ENCODE measurements at places on chromosomes 16 and 17.

DNA sequence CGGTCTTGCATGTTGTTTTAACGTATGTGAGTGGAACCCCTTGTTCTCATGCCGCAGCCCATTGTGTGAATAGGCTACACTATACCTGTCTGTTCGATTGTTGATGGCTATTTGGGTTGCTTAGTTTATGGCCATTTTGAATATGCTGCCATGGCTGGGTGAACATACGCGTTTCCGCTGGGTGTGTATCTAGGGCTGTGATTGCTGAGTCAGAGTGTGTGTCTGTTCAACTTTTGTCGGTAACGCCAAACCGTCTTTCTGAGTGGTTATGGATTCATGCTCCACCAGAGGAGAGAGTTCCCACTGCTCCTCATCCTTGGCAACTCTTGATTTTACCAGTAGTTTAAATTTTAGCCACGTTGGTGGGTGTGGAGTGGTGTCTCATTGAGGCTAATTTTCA is 77.0 kb downstream of the METRNL start:
- DNase-seq: no peak

DNA sequence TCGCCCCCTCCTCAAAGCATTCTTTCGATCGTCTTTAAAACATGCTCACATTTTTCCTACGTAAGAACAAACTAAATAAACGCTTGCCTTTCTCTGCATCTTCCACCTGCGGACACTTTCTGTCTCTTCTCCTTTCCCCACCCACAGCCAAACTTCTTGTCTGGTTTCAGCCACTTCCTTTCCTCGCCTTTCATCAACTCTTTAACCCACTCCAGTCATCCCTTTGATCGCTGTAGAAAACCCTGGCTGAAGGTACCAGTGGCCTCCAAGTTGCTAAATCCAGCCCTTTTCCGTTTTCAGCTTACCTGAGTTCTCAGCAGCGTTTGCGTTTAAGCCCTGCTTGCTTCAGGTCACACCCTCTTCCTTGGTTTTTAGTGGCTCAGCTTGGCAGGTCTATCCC is 483 bp downstream of the RPA1 start:
- peak; percentile 11 for DNase-seq

GRCh38 chr17:29256735-29257466 is 10.2 kb downstream of the CRYBA1 start:
- DNase-seq: peak; percentile 45

- no peak for DNase-seq
Measured at GRCh38 chr16:84443166-84443802, 61.2 kb downstream of the MEAK7 start.

- no peak for DNase-seq
Measured at GRCh38 chr16:71216714-71217113, 13.8 kb downstream of the HYDIN start.

GRCh38 chr17:82843904-82844680 is 4.3 kb upstream of the ZNF750 start:
- DNase-seq: no peak

DNA sequence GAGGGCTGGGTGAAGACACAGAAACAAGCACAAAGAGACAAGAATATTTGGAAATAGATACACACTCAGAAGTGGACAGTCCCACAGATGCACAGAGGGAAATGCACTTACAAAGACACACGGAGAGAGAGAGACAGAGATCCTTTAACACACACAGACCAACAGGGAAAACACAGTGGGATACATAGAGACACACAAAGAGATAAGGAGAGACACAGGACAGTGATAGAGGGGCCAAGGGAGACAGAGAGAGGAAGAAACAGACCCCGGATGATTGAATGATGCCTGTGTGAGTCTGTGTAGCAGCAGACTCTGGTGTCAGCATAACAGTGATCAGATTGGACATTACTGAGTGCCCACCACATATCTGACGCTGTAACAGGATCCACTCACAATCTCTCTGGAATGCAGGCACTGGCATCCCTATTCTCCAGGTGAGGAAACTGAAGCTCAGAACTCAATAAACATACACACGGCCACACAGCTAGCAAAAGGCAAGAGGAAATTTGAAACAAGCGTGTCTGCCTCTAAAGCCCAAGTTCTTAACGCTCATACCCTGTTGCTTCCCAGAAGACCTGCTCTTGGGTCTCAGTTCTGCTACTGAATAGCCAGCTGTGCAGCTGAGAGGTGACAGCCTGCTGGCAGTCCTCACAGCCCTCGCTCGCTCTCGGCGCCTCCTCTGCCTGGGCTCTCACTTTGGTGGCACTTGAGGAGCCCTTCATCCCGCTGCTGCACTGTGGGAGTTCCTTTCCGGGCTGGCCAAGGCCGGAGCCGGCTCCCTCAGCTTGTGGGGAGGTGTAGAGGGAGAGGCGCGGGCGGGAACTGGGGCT is 186.3 kb upstream of the NLRP1 start:
- DNase-seq: no peak

DNA sequence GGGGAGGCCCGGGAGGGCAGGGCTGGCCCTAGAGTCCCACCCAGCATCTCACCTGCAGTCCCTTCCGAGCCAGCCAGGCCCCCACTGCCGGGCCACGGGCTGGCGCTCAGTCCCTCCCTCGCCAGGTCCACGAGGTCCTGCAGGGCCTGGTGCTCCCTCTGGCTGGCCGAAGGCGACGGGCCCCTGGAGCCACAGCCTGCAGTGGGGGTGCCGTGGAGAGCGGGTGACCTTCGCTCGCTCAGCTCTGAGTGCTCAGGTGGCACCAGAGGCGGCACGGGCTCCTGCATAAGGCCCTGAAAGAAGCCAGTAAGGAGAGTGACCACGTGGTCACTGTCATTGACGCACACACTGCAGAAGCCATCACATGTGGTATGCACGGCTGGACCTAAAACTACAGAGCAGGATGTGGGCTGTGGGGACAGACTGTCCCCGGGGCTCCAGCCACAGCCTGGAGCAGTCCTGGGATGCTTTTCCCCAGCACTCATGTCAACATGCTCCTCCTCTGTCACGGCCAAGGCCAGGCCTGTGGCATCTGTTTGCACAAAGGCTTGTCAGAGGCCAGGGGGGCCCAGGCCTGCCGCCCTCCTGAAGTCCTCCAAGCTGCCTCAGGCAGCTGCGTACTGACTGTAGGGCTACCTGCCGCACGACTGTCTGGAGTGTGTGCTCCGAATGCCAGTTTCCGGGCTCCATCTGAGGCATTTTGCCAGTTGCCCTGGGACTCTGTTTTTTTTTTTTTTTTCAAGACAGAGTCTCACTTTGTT is 15.1 kb downstream of the SLX4 start:
- DNase-seq: no peak

- DNase-seq: no peak
Measured at GRCh38 chr16:23848958-23849357, 13.2 kb downstream of the PRKCB start.

DNA sequence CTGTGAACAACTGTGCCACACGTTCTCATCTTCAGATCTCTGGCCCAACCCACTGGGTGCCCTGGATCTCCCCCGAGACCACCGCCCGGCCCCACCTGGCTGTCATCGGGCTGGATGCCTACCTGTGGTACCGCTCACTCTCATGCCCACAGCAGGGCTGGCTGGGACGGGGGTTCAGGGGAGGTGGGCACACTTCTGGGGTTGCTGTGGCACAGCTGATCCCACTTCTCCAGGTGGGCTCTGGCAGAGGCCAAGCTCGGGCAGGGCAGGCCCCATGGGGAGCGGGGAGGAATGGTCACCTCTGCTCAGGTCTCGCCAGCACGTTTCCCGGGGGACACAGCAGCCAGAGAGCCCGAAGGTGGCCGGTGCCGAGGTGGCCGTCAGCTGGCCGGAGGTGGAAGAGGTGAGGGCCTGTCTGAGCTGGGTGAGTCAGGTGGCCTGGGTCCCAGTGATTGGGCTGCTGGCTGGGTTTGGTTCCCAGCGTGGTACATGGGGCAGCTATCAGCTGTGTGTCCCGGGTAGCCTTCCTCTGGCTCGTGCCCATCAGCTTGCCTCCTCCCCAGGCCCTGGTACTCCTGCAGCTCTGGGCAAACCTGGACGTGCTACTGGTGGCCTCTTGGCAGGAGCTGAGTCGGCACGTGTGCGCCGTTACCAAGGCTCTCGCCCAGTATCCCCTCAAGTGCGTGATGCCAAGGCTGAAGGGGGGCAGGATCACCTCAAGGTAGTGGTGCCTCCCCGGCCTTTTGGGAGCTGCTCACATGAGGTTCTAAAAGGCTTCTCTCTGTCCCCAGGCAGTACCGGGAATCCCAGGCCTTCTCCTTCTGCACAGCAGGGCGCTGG is 2.3 kb upstream of the MRPS34 start:
- no peak for DNase-seq

- DNase-seq: no peak
Measured at GRCh38 chr16:2243781-2244180, 7.5 kb downstream of the DNASE1L2 start.

- DNase-seq: no peak
Measured at GRCh38 chr17:4897198-4897687, 2.1 kb upstream of the C17orf107 start.

GRCh38 chr17:75146592-75146991 is 7.7 kb downstream of the JPT1 start:
- DNase-seq: peak; percentile 26

- DNase-seq: no peak
Measured at GRCh38 chr16:9109255-9109654, 17.8 kb downstream of the HAPSTR1 start.

DNA sequence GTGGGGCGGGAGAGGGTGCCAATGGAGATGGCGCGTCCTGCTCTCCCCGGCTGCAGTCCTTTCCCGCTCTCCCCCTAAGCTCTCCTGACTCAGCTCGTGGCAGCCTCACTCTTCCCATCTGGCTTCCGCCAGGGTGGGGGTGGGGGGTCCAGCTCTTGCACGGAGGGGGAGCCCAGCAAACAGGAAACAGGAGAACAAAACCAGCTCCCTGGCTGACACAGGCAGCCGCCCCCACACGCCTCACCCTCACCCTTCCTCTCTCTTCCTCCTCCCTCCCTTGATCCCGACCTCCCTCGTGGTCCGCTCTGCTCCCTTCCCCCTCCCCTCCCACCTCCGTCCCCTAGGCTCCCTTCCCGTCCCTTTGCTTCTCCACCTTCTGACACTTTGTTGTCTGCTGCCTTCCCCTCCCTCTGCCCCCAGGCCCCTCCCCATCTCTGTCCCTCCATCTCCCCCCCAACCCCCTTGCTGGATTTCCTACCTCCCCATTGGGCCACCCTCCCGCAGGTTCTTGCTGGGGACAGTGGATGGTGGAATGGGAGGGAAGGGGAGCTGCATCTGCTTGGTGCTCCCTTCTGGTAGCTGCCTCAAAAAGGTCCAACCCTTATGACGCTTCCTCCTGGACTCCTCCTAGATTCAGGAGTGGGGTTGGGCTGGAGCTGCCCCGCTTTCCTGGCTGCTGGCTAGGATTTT is 23.7 kb downstream of the ARHGAP23 start:
- peak; percentile 83 for DNase-seq

GRCh38 chr17:37576281-37576680 is 32.9 kb downstream of the SYNRG start:
- no peak for DNase-seq

DNA sequence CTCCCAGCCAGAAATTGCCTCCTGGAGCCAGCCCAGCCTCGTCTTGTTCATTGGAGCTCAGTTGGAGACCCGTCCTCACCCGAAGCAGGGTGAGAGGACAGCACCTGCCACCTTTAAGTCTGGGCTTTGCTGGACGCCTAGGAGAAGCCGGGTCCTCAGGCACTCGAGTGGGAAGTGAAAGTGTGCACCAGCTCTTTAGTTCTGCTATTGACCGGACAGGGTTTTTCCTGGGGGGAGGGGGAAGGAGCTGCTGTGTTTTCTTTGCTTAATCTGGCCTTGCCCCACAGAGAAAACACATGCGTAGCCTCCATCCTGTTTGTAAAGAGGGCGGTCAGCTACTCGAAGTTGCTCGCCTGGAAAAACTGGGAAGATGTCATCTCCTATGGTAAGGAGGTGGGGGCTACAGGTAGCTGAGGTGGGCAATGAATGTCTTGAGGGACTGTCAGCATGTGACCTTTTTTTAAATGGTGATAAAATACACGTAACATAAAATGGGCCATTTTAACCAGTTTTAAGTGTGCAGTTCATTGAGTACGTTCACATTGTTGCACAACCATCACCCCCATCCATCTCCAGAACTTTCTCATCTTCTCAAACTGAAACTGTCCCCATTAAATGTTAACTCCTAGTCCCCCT is 34.4 kb downstream of the CMIP start:
- no peak for DNase-seq

DNA sequence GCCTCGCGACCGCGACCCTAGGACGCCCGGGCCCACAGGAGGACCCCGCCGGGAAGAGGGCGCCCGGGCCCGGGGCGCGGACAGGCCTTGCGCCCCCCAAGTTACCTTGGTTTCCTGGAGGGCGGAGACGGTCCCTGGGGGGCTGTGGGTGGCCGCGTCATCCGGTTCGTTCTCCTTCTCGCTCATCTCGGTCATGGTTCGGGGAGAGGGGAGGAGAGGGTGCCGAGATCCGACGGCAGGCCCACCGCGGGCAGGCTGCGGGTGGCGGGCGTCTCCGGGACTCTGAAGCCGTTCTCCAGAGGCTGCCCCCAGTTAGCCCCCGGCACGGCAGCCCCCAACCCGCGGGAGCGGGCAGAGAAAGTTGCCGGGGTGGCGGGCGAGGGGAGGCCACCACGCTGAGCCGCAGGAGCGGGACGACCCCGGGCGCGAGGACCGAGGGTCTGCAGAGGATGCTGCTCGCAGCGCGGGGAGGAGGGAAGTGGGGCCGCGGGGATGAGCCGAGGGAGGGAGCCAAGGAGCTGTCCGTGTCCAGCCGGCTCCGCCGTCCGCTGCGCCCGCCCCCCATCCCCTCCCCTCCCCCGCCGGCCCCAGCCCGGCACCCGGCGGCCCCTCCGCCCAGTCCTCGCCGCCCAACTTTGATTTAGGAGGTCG is at the start of gene STAC2:
Gene STAC2 (minus strand): TSS at position 638 of the 651 bp plus-strand sequence. CDS start 443 bp downstream, at position 195.
- DNase-seq: no peak

GRCh38 chr16:24540602-24541210 is 1.3 kb downstream of the RBBP6 start:
- DNase-seq: peak; percentile 16
